Stimulated activated CD4-positive, alpha-beta T cell treated with anti-CD3 and anti-CD28 coated beads, Interleukin-2, amount 100 ng/mL, for 48 hours (primary cell): ENCODE measurements at places on chromosomes 1 and 21.

DNA sequence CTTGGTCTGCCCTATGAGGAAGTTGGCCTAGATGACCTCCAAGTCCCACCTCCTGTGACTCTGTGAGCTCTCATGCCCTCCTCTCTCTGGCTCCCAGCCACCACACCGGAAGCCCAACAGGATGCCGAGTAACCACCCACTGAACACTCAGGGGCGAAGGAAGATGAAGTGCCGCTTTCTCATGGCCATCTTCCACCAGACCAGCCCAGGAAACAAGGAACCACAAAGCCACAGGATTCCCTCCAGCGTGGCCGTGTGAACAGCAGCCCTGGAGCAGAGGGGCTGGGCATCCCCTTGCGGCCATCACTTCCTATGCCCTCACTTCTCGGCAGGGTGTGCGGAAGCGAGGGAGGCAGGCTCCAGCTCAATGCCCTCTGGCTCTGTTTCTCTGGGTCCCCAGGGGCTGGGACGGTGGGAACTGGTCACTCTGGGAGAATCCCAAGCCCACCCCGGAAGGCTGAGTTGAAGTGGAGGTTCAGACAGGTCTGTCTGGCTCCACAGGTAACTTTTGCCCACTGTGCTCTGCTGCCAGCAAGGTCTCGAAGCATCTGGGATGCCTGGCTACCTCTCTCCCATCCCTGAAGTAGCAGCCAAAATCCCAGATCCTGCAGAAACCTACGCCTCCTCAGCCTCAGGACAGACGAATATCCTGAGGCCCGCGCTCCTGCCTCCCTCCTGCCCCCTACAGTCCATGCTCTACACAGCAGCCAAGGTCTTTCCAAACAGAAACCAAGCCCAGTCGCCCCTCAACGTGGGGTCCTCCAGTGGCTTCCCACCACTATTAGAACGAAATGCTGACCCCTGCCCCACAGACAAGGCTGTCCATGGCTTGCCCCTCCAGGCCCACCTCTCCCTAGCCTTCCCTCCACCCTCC, 44.2 kb upstream of the ECE1 start:
- DNase-seq = peak; percentile 56

DNA sequence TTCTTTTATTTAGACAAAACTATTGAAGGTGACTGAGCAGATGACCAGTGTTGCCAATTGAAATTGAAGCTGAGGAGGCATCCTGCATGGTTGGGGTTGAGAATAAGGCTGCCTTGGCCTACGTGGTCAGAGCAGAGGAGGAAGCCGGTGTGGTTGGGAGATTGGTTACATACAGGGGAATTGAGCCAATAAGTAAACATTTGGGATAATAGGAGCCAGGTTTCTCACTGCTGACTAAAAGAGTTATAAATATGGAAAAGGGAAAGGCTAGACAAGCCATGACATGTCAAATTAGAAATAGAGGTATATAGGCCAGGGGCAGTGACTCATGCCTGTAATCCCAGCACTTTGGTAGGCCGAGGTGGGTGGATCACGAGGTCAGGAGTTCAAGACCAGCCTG, 15.8 kb downstream of the SNX7 start:
- DNase-seq = no peak

- DNase-seq = no peak
Observed at GRCh38 chr1:20588634-20589225, at the start of gene CDA. Gene CDA (plus strand): TSS chr1:20589097. CDS start chr1:20589130, 33 bp downstream.

- DNase-seq = no peak
Observed at GRCh38 chr21:34080710-34081109, 7.3 kb downstream of the MRPS6 start.

DNA sequence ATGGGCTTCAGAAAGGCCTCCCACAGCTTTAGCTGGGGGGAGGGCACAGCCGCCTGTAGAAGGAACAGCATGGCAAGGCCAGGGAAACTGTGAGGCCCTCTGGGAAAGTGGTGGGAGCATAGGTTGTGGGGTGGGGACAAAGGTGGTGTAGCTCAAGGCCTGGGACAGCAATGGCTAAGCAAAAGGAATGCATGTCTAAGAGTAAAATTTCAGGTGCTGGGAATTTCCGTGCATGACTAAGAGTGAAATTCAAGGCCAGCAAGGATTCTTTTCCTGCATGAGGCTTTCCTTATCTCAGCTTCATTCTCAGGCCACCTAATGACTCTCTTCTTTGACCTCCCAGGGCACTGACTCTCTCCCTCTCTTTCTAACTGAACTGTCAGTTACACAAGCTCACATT, 86.5 kb upstream of the WNT4 start:
- no peak for DNase-seq

- no peak for DNase-seq
Observed at GRCh38 chr1:36913016-36913415, 121.3 kb downstream of the GRIK3 start.
